ENCODE measurements at places on chromosomes 2 and 18.

- DNase-seq, result no peak
Measured at GRCh38 chr2:205296959-205297358, 385.3 kb upstream of the NRP2 start.

DNA sequence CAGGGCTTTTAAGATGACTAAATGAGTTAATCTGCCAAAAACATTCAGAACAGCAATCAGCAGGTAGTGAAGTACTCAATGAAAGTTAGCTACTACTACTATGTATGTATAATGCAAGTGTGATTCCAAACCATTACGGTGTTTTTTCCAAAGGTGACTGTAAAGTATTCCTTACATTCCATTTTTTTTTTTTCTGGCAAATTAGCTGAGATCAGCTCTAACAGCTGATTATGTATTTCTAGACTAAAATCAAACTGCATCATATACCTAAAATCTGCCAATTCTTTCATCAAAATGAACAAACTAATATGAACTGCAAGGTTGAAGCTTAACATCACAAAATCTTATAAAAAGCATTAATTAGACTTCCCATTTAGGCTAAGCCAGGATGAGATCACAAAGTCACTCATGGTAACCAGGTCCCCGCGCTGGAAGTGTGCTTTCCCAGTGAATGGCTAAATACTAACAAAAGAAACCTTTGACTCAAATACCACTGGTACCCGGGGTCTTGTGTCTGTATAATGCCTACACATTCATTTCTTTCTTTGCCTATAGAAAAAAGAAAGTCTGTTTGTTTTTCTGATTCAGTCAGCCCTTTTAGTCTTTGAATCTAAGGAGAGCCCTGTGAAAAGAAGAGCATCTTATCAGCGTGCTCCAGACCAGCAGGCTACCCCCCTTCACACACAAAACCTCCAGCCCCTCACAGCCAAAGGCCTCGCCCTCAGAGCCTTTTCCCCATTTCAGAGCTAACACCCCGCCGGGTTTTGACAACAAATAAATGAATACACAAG lies 88.3 kb downstream of the RBMS1 start:
- DNase-seq, result no peak

GRCh38 chr2:119517433-119517832 lies 6.8 kb downstream of the SCTR start:
- no peak for DNase-seq

GRCh38 chr2:47607005-47607679 lies 175.8 kb upstream of the MSH6 start:
- DNase-seq, result no peak

GRCh38 chr18:12369211-12369610 lies 7.8 kb downstream of the AFG3L2 start:
- no peak for DNase-seq

DNA sequence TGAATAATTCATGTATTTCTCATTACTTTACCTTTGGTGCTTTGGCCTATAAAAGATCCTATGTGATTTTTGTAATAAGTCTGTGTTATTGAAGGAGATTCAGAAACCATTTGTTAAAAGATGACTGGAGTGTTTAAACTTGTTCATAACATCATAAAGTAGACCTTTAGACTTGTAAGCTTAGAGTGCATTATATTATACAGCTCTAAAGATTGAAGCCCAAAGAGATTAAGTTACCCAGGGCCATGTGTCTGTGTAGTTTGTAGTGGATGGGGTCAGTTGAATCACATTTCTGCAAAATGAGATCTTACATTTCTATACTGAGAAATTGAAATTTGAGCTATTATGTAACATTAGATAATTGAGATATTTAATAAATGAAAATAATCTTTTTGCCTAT lies 60.2 kb upstream of the STON1 start:
- DNase-seq, result no peak

- no peak for DNase-seq
Measured at GRCh38 chr2:221350616-221351015, 221.5 kb downstream of the EPHA4 start.

DNA sequence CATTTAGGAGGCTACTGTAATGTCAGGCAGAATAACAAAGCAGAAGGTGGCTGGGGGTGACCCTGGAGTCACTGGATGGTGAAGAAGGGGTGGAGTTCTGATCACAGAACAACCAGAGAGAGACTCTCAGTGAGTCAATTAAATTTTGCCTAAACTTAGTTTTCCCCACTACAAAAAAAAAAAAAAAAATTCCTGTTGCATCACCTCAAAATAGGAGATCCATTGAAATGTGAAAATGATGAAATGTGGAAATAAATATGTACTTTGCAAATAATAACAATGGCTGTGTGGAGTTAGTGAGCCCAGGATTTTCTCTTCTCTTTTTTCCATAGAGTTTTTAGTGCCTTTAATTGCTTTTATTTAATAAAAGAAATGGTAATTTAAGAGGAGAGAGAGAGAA lies 165.5 kb downstream of the GFPT1 start:
- no peak for DNase-seq

- no peak for DNase-seq
Measured at GRCh38 chr2:29010946-29011345, 29.8 kb downstream of the TOGARAM2 start.

DNA sequence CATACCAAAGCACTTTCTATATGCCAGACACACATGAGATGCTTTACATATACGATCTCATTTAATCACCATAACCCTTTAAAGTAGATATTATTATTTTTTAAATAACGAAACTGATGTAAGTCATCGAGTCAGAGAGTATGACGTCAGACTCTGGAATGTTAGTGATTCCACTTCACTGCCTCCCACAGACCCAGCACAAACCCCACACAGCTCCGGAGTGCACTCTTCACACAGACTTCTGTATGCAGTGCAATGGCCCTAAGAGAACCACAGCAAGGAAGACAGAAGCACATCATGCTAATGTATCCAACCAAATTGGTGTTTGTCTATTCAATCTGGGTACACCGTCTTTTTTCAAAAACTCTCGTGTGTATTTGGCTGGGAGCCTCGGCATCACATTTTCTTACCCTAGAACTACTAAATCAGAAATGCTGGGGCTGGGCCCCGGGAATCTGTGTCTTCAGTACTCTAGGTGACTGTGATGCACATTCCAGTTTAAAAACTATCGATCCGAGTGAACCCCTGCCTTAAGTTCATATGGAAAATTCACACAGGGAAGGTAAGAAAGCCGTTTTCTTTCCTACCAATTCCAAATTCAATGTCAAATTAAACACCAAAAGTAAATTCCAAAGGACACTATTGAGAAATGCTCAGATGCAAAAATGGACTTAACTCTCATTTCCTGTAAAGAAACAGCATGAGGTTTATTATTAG lies 117.7 kb upstream of the ACVR1C start:
- no peak for DNase-seq

DNA sequence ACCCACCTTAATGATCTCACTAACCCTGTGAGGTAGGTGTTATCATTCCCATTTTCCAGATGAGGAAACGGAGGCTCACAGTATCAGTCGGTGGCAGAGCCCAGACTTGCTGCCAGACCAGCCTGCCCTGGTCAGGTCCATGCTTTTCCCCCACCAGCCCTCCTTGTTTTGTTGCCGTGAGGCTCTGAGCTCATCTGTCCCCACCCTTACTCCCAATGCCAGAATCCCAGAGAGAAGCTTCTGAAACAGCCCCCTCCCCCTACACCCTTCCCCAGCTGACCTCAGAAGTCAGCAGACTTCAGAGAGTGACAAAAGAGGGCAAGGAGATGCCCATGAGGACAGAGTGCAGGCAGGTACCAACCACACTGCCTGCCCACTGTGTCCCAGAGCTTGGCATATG lies 20.8 kb upstream of the TNS1 start:
- no peak for DNase-seq

DNA sequence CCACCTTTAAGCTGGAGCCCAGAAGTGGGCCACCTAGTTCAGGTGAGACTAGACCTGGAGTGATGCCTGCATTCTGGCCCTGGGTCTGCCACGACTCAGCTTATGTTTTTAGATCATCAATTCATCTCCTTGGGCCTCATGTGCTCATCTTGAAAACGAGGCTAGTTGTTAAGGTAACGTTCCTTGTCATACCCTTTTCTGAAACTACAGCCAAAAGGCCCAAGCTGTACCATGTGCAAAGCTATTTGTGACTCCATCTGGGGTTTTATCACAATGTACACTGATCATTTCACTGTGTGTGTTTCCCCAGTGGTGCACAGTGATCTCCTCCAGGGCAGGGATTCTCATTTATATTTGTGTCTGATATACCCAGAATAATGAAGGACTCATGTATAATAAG lies 138.4 kb upstream of the COPS8 start:
- no peak for DNase-seq

- no peak for DNase-seq
Measured at GRCh38 chr2:28557389-28558131, 61.7 kb downstream of the PLB1 start.

DNA sequence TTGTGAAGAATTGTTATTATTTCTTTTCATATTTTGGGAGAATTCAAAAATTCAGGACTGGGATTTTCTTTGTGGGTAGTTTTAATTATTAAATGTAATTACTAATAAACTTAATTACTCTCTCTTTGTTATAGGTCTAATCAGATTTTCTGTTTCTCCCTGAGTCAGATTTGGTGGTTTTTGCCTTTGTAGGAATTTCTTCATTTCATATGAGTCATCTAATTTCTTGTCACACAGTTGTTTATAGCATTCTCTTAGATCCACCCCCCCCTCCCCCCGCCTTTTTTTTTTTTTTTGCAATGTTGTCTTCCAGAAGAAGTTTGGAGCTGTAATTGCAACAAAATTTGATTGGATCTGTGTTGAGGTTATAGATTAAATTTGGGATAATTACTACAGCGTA lies 26.0 kb upstream of the GALR1 start:
- DNase-seq, result no peak

- DNase-seq, result no peak
Measured at GRCh38 chr2:27566628-27567027, 16.2 kb upstream of the ZNF512 start.

GRCh38 chr18:55657572-55658331 lies 69.8 kb upstream of the TCF4 start:
- DNase-seq, result no peak

GRCh38 chr2:18803141-18803939 lies 214.0 kb upstream of the NT5C1B start:
- DNase-seq, result no peak

GRCh38 chr2:7034303-7034702 lies 117.1 kb downstream of the RNF144A start:
- no peak for DNase-seq

GRCh38 chr2:122273785-122274419 lies 518.5 kb downstream of the TSN start:
- no peak for DNase-seq

GRCh38 chr2:37005118-37005868 lies 39.0 kb upstream of the STRN start:
- DNase-seq, result no peak

DNA sequence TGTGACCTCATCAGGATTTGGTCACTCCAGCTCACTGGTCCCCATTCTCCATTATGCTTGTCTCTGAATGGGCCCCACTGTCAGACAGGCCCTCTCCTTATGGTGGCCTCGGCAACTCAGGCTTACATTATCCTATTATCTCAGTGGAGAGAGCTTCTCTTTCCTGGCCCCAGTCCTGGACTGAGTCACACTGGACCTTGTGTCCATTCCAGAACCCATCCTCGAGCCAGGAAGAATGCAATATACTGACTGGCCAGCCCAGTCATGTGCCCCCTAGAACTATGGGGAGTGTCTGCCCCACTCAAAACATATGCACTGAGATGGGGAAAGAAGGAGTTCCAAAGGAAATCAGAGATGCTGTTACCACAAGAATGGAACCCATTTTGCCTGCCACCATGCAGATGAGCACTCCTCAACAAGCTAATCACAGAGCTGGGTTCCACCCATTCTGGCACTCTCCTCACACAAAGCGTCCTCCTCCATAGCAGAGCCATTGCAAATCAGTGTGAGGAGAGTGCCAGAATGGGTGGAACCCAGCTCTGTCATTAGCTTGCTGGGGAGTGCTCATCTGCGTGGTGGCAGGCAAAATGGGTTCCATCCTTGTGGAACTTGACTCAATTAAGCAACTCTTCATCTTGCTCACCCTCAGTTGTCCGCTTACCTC lies 71.9 kb downstream of the CHRNA1 start:
- DNase-seq, result no peak

GRCh38 chr2:112817082-112817689 lies 19.4 kb downstream of the IL1B start:
- no peak for DNase-seq

DNA sequence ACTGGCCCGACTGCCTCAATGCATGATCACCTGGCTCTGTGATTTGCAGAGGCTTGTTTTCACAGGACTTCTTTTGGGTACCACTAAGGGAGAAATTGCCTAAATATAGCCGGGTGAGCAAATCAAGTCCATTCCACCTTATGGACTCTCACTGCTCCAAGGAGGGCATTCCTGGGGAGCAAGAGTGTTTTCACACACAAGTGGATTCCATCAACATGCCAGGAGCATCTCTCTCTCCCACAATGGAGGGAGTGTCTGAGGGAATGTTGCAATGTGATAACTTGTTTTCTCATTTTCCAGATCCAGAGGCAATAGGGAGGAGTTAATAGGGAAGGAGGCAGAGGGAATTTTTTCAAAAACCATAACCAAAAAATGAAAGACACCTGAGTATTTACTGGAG lies 250.7 kb downstream of the SATB2 start:
- no peak for DNase-seq

- DNase-seq, result no peak
Measured at GRCh38 chr18:31061945-31062344, 19.4 kb upstream of the DSC3 start.

- DNase-seq, result no peak
Measured at GRCh38 chr2:52936029-52936428, 831.6 kb upstream of the CHAC2 start.

DNA sequence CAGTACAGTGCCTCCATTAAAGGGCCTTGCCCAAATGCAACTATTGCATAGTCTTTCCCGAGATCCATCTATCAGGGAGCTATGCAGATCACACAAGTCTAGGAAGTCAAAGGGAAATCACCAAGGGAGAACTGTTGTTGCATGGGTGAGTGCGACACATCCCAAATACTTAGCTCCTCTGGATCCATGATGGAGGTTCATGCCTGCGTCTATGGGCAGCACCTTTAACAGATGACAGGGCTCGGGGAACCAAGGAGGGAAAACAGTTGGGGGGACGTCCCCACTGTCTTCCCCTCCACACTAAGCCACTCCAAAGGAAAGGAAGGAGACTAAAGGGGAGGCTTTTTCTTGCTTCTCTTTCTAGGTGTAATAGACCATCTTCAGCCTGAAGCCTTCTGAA lies 552.8 kb upstream of the PKDCC start:
- DNase-seq, result no peak

- no peak for DNase-seq
Measured at GRCh38 chr2:219542931-219543595, 546 bp downstream of the CHPF start.

- peak; percentile 48 for DNase-seq
Measured at GRCh38 chr2:172964511-172965139, 111.0 kb upstream of the MAP3K20 start.

- peak; percentile 94 for DNase-seq
Measured at GRCh38 chr2:105455488-105456003, 56.7 kb upstream of the FHL2 start.

Data from DMS79 (cell line).